D721Med (cell line): ENCODE measurements at places on chromosomes 7 and 10.

DNA sequence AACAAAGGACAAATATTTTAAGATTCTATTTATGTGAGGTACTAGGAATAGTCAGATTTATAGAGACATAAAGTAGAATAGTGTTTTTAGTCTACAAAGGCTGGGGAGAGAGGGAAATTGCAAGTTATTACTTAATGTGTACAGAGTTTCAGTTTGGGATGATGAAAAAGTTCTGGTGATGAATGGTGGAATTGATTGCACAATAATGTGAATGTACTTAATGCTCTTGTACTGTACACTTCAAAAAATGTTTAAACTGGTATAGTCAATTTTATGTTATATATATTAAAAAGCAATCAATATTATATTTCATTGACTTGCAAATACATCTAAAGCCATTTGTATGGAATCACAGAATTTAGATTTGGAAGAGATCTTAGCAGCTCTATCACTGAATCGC lies 213.4 kb downstream of the PPP1R3A start:
- no peak for DNase-seq

DNA sequence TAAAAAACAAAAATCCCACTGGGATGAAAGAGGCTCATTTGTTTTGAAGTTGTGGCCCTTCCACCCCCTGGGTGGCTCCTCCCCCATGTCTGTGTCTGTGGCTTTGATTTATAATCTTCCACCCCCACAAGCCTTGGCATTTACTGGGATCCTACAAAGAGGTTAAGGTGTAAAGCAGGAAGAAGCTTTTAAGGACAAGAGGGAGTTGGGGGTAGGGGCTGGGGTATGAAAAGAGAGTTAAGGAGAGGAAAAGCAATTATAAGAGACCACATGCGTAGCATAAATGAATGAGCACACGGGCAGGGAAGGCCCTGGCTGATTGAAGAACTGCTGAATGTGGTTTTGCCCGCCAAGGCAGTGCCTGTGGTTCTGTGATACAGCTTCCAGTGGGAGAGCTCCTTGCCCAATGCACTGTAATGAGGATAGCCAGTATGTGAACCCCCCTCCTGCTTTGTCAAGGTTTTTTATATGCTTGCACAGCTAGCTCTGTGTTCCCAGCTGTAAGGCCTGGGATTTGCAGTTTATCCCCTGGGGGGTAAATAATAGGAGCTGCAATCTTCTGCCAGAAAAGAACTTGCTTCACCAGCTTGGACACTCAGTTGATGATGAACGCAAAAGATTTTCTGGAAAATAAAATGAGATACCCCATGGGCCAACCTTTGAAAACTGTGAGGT lies 34.7 kb upstream of the KMT2E start:
- no peak for DNase-seq

DNA sequence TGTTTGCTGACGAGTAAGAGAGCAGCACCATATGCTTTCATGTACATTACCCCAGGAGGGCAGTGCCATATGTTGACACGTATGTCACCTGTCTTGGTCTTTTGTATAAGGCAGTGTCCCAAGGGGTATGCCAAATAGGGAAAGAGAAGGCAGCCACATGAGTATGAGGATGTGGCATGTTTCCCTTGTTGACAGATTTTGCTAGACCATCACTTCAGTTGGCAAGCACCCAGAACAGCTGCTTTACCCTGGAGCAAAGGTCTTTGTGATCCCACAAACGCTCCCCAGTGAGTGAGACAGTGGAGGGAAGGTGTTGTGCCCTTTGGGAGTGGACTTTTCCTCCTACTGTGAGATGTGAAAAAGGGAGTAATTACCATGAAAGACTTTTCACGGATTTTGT lies 350.1 kb downstream of the ETV1 start:
- no peak for DNase-seq

GRCh38 chr10:118213436-118213835 lies 128.7 kb downstream of the FAM204A start:
- DNase-seq, result no peak

DNA sequence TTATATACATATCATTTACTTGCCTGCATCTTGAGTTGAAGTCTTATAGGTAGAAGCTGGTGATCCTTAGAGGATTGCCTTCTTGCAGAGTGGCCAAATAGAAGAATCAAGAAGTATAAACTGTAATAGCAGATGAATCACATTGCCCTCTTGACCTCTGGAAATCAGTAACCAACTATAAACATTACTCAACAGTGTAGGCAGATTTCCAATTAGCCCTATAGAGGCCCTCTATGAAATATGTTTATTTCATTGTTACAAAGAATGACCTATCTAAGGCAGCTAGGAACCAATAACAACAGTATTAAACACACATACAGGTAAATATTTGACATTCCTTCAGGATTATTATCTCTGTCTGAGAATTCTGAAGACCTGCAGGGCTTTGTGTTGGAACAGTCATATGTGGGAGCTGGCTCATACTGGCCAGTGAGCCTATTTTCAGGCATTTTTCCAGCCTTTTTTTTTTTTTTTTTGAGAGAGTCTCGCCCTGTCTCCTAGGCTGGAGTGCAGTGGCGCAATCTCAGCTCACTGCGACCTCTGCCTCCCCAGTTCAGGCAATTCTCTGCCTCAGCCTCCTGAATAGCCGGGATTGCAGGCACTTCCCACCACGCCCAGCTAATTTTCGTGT lies 7.2 kb upstream of the SRI start:
- no peak for DNase-seq

GRCh38 chr10:113221756-113222168 lies 271.7 kb downstream of the TCF7L2 start:
- DNase-seq, result no peak
